ENCODE measurements at places on chromosomes 6 and 20. TPM values are rescaled to one million over a fixed set of nuclear protein-coding genes. Genes with fewer than 3 reads are reported as not detected.

DNA sequence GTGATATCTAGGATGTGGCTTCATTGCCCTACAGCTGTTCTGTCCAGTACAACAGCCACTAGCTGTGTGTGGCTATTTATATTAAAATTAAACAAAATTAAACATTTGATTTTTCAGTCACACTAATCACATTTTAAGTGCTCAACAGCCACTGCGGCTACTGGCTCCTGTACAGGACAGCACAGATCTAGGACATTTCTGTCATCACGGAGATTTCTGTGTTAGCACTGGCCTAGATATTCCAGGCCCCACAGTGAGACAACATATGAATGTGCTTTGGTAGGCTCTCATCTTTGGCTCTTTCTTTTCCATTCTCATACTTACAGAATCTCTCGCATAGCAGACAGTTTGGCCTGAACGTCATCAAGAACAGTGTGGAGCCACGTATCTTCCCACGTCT, 48.4 kb upstream of the ZBTB24 start:
- DNase-seq, result no peak

Gene PTK6
- not detected for total RNA-seq

Gene EYA2
- not detected for total RNA-seq

DNA sequence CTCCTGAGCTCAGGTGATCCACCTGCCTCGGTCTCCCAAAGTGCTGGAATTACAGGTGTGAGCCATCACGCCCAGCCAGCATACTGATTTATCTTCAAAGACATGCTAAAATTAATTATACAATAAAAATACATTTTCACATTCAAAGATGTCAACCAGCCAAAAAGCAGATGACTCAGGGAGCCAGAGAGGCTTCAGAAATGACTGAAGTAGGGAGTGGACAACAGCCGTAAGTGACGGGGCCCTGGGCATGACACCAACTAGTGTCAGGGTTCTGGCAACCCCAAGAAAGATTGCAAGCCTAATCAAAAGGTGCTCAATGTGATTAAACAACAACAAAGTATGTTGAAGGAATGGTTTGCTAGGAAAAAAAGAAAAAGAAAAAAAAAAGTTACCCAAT, 28.4 kb downstream of the GPLD1 start:
- DNase-seq, result no peak

DNA sequence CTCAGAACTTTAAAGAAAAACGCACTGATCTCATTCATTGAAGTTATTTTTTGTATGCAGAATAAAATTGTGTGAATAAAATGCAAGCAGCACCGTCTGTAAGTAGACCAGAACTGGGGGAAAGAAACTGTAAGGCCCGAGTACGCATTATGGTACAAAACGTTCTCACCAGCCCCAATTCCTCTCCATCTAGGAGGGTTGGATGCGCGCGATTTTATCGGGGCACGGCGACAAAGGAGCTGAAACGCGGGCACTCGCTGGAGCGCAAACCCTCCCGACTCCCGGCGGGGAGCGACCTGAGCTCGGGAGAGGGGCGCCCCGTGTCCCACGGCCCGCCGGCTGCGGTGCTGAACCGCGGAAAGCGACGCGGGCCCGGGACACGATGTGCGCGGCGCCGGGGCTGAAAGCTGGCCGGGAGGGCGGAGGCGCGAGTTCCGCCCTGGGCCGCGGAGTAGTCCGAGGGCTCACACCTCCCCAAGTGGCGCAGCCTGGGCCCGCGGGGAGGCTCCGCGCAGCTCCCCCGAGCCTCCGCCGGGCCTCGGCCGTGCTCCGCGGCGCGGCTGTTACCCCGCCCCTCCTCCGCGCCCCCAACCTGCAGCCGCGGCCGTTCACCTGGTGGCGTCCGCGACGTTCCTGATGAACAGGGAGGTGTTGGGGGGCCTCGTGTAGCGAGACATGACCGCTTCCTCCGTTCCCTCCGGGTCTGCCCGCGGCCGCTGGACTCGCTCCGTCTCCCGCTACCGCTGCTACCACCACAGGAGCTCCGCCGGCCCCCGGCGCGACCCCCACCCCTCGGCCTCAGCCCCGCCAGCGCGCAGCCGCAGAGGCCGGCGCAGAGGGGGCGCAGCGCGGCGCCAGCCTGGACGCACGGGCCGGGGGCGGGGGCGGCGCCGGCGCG, at the start of gene SRSF12:
SRSF12 (minus strand) TSS at position 861 of the 898 bp plus-strand sequence; CDS start at position 677, 184 bp downstream.
- peak; percentile 43 for DNase-seq

Gene TMEM151B
- total RNA-seq, result not detected

GRCh38 chr6:100665041-100665380, 200.3 kb upstream of the SIM1 start:
- peak; percentile 21 for DNase-seq

DNA sequence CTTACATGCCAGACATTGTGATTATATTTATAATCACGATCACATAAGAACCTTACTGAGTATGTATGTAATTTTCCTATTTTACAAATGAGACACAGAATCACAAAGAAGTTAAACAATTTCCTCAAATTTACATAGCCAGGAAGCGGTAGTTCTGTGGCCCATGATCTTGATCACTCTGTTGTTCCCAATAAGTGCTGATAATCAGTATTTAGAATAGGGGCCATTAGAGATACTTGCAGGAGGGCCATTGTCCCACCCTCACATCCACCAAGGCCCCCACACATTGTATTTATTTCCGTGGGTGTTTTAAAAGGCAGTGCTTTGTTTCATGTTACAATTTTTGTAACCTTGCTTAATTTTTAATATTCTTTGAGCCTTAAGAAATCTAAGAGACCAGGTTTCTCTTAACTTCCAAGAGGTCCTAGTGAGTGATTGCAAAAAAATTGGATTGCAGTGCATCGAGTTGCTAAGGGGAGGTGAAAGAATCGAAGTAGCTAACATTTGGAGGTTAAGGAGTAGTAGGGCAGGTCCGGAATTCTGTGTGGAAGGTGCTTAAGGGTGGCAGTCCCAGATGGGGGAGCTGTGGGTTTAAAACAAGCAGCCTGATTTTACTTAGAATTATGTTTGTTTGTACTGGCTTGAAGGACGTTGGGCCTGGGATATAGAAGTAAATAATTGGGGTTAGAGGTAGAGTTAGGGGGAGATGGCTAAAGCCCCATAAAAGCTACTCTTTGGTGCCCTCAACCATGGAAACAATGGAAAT, 339.4 kb downstream of the CDKAL1 start:
- no peak for DNase-seq

DNA sequence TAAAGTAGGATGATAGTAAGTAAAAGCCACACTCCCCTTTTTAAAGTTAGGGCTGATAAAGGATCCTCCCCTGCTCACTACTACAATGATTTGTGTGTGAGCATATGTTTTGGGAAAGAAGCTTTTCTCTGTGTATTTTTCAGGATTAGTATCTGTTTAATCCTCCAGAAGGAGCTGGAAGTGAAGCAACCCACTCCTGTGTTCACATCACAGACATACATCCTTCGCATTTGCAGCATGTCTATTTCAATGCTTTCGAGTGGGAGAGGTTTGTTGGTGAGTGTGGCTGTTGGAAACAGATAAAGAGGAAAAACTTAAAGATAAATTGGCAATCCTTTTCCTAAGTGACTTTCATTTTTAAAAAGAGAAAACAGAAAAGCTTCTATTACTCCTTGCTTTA, 31.6 kb upstream of the RGS17 start:
- DNase-seq, result no peak

GRCh38 chr6:26536571-26537159, 1.5 kb upstream of the HMGN4 start:
- peak; percentile 67 for DNase-seq

GRCh38 chr20:17928211-17928611, 40.4 kb downstream of the SNX5 start:
- DNase-seq, result no peak

DNA sequence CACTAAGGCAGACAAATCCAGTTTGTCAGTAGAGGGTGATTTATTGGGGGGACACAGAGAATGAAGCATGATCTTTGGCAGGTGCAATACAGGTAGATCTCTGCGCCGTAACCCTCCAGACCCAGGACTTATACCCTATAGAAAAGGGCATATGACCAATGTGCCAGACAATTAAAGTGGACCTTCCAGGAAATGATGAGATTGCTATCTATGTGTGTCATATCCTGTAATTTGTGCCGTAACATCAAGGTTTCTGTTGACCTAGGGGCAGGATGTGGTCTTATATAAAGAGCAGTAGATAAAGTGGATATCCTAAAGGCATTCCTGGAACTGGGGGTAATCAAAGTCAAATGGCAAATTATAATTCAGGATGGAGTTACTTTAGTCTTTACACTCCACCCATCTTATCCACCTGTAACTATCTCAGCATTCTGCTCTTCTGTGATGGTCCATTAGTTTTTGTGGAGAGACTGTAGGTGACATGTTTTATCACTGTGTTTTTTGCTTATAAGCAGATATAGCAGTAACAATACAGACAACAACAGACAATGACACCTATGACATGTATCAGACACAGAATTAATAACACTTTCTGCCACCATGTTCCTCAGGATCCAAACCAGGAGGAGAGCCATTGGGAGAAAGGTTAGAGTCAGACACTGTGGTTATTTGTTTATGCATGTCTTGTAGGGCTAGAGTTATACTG, 43.1 kb upstream of the ZNF337 start:
- DNase-seq, result no peak

DNA sequence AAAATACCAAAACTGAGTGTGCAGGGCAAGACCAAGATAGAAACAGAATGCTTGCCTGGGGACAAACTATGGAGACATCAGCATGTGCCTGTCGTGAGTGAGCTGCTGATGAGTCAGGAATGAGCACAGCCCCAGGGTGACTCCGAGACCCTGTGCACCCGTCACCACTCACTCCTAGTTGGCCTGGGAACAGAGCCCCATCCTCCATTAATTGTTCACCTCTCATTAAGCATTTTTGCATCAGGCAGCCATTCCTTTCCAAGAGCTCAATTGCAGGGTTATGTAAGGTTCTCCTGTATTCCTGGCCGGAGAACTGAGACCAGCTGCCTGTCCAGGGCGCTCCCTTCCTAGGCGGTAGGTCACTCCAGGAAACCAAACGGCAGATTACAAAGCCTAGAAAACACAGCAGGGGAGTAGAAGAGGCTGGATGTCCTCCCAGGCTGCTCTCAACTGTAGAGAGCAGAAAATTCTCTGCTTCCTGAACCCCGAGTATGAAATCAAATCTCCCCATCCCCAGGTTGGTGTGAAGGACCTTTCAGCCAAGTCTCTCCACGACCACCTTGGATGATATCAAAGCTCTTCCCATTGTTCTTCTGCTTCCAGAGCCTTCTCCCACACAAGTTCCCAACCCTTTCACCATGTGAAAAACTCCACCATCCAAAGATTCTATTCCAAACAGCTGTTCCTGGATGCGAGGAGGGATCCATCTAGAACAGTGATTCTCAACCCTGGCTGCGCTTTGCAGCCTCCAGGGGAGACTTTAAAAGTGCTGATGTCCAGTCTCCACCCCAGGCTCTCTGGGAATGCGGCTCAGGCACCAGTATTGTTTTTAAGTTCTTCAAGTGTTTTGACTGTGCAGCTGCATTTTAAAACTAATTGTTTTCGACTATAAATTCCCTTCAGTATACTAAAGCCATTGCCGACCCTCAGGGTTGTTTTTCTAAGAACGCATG, 532.6 kb upstream of the JARID2 start:
- DNase-seq, result no peak

DNA sequence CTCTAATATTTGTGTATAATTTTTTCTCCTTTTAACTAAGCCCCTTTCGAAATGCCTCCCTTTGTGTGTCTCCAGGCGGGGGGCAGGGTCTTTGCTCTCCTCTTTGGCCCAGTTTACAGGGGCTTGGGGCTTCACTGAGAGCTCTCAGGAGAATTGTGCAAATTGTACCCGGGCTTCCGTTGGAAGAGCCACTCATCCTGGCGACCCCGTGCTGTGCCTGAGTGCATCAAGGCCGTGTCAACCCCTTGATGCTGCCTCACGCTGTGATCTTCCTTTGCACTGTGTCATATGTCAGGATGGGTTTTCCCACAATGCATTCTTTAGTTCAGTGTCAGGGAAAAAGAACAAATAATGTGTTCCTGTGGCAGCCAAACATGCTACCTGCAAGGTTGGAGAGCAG, 118.0 kb upstream of the POU3F2 start:
- DNase-seq, result no peak

Gene GATA5
- not detected for total RNA-seq

Gene KIF6
- not detected for total RNA-seq

DNA sequence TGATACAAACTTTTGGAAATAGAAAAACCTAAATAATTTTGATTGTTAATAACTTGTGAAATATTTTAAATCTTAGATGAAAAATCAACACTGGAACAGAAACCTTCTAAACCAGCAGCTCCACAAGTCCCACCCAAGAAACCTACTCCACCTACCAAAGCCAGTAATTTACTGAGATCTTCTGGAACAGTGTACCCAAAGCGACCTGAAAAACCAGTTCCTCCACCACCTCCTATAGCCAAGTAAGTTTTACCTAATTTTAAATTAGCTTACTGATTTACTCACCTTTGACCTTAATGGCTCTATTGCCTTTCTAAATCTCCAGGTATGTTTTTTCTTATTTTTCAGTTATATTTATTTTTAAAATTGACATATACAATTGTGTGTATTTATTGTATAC, 102.6 kb upstream of the ADGRF4 start:
- DNase-seq, result no peak

DNA sequence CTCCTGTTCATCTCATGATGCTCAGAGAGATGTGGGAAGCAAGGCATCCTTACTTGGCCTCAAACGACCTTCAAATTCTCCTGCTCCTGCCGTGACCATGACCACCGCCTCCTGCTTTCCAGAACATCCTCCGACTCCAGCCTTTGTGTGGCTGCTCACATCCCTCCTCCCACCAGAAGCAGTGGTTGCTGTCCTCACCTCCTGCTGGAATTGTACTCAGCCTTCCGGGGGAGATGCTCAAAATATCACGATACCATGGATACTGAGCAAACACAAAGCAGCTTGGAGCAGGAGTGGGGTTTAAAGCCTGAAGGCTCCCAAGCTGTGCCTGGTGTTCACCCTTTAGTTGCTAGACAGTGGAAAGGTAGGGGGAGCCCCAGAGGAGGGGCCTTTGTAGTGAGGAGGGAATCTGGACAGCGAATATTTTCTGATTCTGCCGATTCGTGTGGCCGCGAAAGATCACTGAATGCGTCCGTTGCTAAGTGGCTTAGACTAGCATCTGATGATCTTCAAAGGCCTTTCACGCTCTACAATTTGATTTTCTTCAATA, 9.3 kb upstream of the DUSP22 start:
- DNase-seq, result no peak

Gene BIRC7
- 0.37 TPM for total RNA-seq

DNA sequence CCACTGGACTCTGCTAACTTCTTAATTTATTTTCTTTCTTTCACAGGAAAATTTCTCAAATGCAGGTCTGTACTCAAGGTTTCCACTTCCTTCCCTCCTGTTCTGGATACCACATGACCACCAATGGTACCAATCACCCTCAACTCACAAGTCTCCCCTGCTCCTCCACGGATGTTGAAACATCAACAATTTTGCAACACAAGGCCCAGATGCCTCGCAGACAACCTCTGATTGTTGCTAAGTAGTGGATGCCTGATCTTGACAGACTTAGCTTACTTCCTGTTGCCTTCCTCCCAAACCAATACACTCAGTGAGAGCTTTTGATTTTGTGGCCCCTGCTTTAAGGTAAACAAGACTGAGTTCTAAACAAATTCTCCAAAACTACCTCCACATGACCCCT, 146.6 kb downstream of the FRK start:
- DNase-seq, result no peak

GRCh38 chr20:64044484-64045247, 4.8 kb downstream of the SOX18 start:
- DNase-seq, result no peak
